ENCODE measurements at places on chromosomes 1 and 21.

- no peak overlapping the region for H3K4me3 ChIP-seq
- H3K27ac ChIP-seq, result no peak overlapping the region
These were observed 436.8 kb upstream of the NR5A2 start for GRCh38 chr1:199590708-199591107.

DNA sequence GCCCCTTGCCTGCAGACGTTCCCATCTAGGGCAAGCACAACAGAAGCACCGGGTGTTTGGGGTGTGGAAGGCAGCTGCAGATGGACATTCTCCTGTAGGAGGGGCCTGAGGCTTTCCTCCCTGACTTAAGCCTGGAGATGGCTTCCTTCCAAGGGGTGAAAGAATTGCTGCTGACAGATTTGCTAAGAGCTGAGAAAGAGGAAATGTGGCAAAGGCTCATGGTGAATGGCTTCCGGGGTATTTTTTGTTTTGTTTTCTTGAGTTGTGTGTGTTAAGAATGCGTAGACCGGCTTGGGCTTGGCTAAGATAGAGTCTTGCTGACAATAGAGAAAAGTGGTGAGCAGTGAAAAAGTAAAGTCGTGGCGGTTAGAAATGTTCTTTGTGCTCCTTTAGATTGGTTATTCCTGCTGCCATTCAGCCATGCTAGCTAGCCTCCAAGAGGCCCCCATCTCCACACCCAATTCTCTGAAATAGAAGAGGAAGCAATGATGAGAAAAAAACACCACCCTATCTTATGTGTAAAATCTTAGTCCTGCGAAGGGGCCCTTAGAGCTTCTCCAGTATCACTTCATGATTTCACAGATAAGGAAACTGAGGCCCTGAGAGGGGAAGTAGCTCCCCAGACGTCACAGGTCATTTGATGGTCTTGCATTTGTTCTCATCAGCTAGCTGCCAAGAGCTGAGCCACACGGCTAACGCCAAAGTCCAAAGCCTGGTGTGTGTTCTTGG is 36.9 kb downstream of the EIF2D start:
- H3K27me3 ChIP-seq, result no peaks in the 10 kb centered on the region
- no peaks in the 10 kb centered on the region for H3K36me3 ChIP-seq
- DNase-seq, result no peak

DNA sequence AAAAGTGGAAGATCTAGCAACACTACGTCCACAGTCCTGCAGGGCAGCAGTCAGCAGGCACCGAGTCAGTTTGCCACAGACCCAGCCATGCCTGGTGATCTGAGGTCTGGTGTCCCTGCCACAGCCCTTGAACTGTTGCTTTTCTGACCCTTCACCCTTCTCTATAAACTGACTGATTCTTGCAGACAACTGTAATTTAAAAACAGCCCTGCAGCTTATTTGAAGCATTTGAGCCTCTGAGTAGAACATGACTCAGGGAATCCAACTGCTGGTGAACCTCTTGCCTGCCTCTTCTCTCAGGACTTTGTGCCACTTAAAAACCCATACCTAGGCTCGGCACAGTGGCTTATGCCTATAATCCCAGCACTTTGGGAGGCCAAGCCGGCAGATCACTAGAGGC is 107.2 kb downstream of the EDEM3 start:
- H3K4me1 ChIP-seq, result no peaks in the 10 kb centered on the region
- DNase-seq, result no peak
- H3K27me3 ChIP-seq, result no peaks in the 10 kb centered on the region
- H3K36me3 ChIP-seq, result no peaks in the 10 kb centered on the region
- no peak overlapping the region for H3K27ac ChIP-seq
- H3K4me3 ChIP-seq, result no peak overlapping the region

DNA sequence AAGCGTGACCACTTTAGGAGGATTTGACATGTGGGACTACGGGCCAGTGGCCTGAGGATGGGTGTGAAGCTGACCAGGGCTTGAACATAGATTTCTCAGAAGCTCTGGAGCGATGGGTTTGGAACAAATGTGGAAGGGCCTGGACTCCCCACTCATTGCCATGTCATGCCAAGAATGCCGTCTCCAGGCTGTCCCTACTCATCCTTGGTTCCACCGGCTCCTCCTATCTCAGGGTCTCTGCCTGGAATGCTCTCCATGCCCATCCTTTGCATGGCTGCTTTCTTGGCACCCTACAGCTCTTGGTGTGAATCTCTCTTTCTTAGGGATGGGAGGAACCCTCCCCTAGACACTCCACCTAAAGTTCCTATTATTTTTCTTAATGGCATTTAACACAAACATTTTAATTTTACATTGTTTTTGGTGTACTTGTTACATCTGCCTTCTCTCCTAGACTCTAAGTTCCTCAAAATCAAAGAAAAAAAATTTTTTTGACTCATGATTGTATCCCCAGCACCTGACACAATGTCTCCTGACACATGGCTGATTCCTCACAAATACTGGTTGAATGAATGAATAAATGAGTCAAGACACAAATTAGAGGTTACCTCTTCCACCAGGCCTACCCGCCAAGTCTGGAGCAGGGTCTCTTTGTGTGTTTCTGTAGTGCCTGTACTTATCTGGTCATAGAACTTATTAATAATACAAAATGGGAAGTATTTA is 114.5 kb downstream of the OMA1 start:
- no peak overlapping the region for H3K4me3 ChIP-seq
- peaks cover 34% of the 10 kb centered on the region for H3K27me3 ChIP-seq
- no peaks in the 10 kb centered on the region for H3K36me3 ChIP-seq
- no peaks in the 10 kb centered on the region for H3K4me1 ChIP-seq
- no peak overlapping the region for H3K27ac ChIP-seq
- DNase-seq, result no peak

GRCh38 chr1:11414926-11415538 is 63.9 kb upstream of the DISP3 start:
- H3K27me3 ChIP-seq, result peaks cover 48% of the 10 kb centered on the region
- H3K4me3 ChIP-seq, result no peak overlapping the region
- no peak for DNase-seq
- H3K4me1 ChIP-seq, result no peaks in the 10 kb centered on the region
- no peak overlapping the region for H3K27ac ChIP-seq
- no peaks in the 10 kb centered on the region for H3K36me3 ChIP-seq

DNA sequence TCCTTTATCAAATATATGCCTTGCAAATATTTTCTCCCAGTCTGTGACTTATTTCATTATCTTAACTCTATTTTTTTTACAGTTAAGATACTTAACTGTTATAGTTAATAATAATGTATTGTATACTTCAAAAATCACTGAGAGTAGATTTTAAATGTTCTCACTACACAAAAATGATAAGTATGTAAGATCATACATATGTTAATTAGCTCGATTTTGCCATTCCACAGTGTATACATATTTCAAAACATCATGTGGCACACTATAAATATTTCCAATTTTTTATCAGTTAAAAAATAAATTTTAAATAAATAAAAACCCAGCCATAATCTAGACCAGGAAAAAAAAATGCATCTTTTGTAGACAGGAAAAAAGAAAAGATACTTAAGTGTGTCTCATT is 27.2 kb downstream of the CTTNBP2NL start:
- no peak overlapping the region for H3K27ac ChIP-seq
- no peaks in the 10 kb centered on the region for H3K27me3 ChIP-seq
- H3K4me3 ChIP-seq, result no peak overlapping the region
- DNase-seq, result no peak

DNA sequence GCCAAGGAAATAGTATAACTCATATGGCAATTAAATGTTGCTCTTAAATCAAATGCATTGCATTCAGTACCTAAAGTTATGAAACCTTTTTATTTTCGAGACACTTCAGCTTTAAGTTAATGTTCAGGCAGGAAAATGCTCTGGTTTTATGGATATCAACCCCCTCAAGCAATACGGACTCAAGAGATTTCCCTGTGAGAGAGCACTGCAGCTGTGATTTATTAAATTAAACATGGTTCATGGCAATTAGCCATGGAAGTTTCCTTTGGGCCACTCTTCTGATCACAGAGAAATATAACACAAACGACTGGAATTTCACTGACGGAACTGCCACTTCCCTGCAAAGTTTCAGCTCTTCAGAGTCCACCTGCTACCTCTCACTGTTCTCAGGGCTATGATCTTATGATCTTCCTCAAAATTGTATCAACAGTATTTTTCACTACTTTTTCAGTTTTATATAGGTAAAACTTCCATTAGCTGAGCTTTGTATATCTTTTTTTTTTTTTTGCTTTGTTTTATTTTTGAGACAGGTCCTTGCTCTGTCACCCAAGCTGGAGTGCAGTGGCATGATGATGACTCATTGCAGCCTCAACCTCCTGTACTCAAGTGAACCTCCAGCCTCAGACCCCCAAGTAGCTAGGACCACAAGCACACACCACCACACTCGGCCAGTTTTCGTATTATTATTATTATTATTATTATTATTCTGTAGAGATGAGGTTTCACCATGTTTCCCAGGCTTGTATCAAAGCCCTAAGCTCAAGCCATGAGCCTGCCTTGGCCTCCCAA is 923.1 kb upstream of the TMPRSS15 start:
- no peak overlapping the region for H3K27ac ChIP-seq
- no peak overlapping the region for H3K4me3 ChIP-seq
- no peaks in the 10 kb centered on the region for H3K36me3 ChIP-seq
- H3K4me1 ChIP-seq, result no peaks in the 10 kb centered on the region
- no peaks in the 10 kb centered on the region for H3K27me3 ChIP-seq

GRCh38 chr21:41695513-41695912 is 71.3 kb downstream of the RIPK4 start:
- no peak overlapping the region for H3K4me3 ChIP-seq
- no peaks in the 10 kb centered on the region for H3K4me1 ChIP-seq
- no peak overlapping the region for H3K27ac ChIP-seq
- DNase-seq, result no peak

GRCh38 chr1:187054862-187055757 is 226.4 kb downstream of the PLA2G4A start:
- H3K36me3 ChIP-seq, result no peaks in the 10 kb centered on the region
- H3K27me3 ChIP-seq, result no peaks in the 10 kb centered on the region
- peaks cover 4% of the 10 kb centered on the region for H3K4me1 ChIP-seq
- no peak overlapping the region for H3K4me3 ChIP-seq
